ENCODE measurements at places on chromosomes 2 and 18.

- no peak for DNase-seq
Measured at GRCh38 chr2:159091976-159092375, 123.5 kb downstream of the TANC1 start.

- no peak for DNase-seq
Measured at GRCh38 chr2:10891390-10891789, 20.3 kb upstream of the KCNF1 start.

DNA sequence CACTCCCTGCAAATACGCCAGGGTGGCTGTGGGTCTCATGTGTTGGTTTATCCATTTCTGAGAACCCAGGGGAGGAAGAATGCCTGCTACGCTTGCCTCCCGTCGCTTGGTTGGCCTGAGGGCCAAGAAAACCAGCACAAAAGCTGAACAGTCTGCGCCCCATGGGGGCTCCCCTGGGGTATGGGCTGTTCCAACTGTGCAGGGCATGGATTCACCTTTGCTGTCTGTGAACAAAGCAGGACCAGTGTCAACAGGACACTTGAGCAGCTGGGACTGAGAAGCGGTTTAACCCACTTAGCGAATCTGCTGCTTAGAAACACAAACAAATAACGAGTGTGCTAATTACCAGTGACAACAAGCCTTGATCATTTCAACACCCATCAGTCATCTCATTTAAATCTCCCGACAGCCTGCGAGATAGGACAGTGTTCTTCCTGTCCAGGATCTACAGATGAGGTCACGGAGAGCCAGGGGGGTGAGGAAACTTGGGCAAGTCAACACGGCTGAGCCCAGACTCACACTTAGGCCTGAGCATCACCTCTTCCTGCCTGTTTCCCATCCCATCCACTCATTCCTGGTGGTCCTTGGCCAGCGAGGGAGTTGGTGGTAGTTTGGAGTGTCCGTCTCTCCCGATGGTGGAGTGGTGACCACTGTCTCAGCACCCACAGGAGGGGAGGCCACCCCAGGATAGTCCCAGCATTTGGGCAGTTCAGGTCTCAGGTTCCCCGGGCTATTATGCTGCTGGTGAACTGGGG, 111.6 kb upstream of the HAAO start:
- DNase-seq, result no peak

- no peak for DNase-seq
Measured at GRCh38 chr2:10161961-10162441, 39.5 kb downstream of the RRM2 start.

GRCh38 chr2:121686218-121686617, 37.0 kb upstream of the CLASP1 start:
- DNase-seq, result no peak

- DNase-seq, result no peak
Measured at GRCh38 chr18:8854962-8855361, 149.6 kb downstream of the MTCL1 start.

GRCh38 chr18:57009844-57010243, 137.0 kb upstream of the BOD1L2 start:
- no peak for DNase-seq

DNA sequence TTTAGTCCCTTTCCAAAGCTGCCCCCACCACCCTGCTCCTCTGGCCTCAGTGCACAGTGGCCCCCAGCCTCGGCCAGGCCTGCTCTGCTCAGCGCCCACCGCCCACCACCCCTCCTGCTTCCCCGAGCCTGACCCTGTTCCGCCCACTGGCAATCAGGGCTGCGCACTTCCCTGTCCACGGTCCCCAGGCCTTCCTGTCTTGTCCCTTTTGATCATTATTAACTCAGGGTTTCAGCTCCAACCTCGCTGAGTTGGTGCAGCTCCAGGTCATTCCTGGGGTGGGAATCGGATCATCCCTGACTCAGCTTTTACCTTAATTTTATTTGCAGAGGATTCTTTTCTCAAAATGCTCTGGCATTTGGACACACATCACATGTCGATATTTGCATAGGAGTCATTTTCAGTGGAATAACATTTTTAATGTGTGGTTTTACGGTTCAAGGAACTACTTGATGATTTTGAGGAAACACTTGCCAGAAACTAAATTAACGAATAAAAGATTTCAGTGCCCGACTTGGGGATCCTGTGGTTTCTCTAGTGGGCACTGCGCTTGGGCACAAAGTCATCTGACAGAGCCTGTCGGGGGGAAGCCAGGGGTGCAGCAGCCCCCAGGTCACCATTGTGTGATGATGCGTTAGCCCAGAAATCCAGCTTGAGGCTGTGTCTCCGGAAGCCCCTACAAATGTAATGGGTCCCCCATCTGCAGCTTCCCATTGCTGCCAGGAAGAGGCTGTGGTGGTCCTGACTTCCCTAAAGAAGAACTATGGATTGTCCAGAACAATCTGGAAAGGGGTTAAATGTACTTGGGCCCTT, 1.0 kb upstream of the ESPNL start:
- DNase-seq, result no peak

- DNase-seq, result peak; percentile 73
Measured at GRCh38 chr18:45775241-45775676, 50.2 kb upstream of the SIGLEC15 start.

DNA sequence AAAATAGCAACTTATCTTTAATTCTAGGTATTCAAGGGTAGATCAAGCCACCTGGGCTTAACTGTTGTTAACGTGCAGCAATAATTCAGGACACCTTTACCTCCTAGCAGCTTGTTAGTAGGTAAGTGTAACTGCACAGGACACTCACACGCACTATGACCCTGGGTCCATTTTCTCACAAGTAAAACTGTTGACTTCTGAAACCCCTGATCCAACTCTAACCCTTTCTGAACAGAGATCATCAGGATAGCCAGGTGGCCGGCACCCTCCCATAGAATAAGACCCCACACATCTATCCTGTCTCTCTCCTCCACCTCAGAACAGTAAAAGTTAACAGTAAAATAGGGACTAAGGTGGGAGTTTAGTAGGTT, 610 bp downstream of the SPC25 start:
- no peak for DNase-seq

DNA sequence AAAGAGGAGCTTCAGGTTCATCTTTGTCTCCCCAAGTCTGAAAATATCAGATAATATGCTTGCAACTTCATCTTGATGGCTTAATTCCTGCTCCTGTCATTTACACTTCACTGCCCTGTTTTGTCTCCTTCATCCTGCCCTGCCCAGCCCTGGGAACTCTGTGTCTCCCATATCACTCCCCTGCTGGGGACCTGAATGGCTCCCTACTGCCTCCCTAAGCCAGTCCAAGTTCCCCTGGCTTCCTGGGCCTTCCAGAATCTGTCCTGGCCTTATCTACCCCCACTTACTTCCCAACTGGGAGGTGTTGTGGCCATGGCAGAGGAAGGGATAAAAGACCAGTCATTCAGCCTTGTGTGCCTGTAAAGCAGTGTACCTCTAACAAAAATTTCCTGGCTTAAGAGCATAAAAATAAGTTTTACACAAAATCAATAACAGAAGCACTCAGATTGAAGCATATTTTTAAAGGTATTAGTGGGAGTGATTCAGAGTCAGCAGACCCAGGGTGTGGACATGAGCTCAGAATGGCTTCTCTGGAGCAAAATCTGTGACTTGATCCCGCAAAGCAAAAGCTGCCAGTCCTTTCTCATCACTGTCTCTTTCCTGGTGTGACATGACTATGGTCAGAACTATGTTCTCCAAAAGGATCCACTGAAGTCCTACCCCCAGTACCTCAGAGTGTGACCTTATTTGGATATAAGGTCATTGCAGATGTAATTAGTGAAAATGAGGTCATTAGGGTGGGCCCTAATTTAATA, 59.1 kb downstream of the INO80C start:
- DNase-seq, result no peak

- no peak for DNase-seq
Measured at GRCh38 chr18:34729264-34729663, 19.2 kb downstream of the DTNA start.

GRCh38 chr2:133039531-133039930, 369.5 kb upstream of the LYPD1 start:
- no peak for DNase-seq

- no peak for DNase-seq
Measured at GRCh38 chr2:207920321-207920720, 105.0 kb downstream of the PLEKHM3 start.

GRCh38 chr18:2146092-2146491, 425.2 kb downstream of the METTL4 start:
- no peak for DNase-seq

DNA sequence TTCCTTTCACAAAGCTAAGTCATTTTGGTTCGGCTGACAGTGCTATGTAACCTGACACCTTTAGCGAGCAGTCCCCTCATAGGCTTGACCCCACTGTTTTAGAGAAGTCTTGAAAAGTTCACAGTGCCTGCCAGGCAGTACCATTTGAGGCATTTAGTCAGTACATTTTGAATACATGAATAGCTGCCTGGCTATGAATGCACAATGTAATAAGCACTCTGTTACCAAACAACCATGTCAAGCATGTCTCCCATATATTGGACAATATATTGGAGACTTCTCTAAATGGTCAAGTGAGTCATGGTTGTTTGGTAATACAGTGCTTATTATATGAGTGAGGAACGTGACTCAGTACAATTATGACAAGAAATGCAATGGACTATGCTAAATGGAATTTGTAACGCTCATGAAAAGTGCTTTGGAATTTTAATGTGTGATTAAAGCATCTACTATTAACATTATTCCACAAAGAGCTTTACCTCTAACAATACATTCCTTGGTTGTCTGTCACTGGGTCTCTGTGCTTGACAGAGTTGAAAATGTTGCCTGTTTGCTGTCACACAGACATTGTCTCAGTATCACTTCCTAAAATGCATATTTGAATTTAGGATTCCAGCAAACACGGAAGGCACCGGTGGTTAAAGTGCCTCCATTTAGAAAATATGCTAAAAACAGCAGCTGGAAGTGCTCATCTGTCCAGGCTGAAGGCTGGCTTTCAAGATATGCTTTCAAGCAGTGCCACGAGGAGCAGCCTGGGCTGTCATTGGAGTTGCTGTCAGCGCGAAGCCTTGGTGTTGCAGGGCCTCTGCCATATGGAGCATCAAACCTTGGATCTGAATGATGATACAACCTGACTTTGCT, 458.6 kb downstream of the FBXO15 start:
- no peak for DNase-seq

DNA sequence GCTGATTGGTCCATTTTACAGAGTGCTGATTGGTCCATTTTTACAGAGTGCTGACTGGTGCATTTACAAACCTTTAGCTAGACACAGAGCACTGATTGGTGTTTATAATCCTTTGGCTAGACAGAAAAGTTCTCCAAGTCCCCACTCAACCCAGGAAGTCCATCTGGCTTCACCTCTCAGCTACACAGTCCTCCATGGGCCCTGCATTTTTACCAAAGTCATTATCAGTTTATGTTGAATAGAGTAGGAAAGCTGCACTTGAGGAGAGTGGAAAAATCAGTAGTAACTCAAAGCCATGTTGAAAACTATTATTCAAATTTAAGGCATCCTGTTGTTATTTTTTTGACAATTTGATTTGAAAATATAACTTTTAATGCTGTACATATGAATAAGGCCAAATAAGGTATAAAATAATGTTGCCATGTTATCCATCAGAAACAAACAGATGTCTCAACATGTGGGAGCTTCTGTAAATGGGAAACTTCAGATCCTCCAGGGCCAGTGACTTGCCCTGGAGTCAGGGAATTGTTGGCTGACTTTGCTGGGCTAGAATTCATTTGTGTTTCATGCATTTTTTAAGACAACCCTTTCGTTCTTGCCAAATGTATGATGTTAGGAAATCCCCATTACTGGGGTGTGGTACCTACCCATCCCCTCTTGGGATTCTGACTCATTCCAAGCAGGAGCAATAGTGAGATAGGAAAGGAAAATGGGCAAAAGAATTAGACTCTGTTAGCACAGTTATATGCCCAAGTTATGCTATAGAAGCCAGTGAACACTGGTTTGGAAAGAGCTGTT, 37.8 kb upstream of the CCDC195 start:
- DNase-seq, result no peak

DNA sequence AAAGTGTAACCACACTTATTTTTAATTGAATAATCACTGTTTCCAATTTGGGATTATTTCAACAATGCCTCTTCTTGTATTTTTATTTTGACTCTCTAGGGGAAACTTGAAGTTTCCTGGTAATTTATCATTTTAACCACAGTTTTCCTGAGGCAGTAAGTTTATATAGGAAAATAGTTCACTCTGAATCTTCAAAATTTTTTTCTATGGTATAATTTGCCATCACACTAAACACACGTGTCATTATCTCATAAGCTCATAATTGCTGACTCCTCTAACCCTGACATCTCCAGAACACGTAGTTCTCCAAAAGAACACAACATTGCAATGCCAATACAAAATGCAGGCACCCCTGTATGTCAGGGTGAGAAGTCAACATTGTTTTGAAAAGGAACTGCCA, 102.2 kb upstream of the FZD7 start:
- no peak for DNase-seq

DNA sequence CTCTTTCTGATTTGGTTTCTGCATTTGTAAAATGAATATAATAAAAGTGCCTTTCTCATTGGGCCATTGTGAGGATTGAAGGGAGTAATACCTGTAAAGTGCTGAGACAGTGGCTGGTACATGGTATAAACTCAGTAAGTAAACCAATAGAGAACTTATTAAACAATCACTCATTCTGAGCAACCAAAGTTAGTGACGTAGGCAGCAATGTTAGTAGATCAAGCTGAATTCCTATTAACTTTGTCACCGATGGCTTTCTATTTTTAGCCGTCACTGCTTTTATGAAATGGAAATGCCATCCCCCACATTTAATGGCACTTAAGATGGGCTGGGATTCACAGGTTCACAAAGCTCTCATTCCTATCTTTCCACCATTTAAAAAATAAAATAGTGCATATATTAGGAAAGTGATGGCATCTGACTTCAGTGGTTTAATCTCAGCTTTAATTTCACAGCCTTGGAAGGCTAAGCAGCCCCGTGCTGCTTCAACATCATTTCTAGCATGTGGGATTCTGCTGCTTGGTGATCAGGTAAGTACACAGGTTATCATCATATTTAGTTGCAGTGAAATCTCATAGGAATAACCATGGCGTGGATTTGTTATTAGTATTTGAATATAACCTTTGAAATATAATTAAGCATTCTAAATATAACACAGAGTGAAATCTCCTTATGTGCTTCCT, 17.6 kb upstream of the PPP4R1 start:
- no peak for DNase-seq

DNA sequence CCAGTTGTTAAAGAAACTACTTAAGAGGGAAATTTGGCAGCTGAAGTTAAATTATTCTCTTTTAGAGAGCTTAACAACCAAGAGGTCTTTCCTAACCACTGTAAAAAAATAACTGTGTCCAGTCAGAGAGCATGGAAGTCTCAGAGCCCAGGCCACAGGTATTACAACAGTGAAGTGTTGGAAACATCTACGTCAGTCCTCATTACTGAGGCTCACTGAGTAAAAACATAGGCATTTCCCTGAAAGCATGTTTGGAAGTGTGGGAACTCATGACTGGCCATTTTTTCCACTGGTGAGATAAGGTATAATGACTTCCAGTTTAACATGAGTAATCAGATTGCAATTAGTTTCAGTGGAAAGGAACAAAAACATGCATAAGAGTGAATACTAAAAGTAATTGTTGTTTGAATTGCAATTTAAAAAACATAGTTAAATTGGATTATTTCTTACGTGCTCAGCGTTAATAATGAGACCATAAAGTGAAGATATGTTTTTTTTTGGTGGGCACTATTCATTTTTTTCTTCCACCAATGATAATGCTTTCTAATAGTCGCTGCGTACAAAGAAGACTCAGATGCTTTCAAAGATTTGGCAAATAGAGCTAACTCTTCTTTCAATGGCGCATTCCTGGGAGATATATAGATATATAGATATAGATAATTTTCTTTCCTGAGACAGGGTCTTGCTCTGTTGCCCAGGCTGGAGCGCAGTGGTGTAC, 60.8 kb downstream of the EFEMP1 start:
- DNase-seq, result no peak

- DNase-seq, result no peak
Measured at GRCh38 chr18:7789856-7790552, 222.9 kb downstream of the PTPRM start.

Data from stimulated activated CD4-positive, alpha-beta T cell treated with anti-CD3 and anti-CD28 coated beads, Interleukin-12 subunit alpha, Interleukin-12 subunit beta, amount 100 ng/mL, for 24 hours (primary cell).